ENCODE measurements at places on chromosomes 6 and 20. TPM values are rescaled to one million over a fixed set of nuclear protein-coding genes. Genes with fewer than 3 reads are reported as not detected.

- no peak for DNase-seq
- H3K36me3 ChIP-seq = no peaks in the 10 kb centered on the region
- no peaks in the 10 kb centered on the region for H3K27me3 ChIP-seq
- H3K4me3 ChIP-seq = no peak overlapping the region
- no peak overlapping the region for H3K27ac ChIP-seq
- peaks cover 3% of the 10 kb centered on the region for H3K4me1 ChIP-seq
These were observed 72.4 kb upstream of the XRN2 start for GRCh38 chr20:21230686-21231085.

The SLC17A3 gene
- not detected for total RNA-seq

DNA sequence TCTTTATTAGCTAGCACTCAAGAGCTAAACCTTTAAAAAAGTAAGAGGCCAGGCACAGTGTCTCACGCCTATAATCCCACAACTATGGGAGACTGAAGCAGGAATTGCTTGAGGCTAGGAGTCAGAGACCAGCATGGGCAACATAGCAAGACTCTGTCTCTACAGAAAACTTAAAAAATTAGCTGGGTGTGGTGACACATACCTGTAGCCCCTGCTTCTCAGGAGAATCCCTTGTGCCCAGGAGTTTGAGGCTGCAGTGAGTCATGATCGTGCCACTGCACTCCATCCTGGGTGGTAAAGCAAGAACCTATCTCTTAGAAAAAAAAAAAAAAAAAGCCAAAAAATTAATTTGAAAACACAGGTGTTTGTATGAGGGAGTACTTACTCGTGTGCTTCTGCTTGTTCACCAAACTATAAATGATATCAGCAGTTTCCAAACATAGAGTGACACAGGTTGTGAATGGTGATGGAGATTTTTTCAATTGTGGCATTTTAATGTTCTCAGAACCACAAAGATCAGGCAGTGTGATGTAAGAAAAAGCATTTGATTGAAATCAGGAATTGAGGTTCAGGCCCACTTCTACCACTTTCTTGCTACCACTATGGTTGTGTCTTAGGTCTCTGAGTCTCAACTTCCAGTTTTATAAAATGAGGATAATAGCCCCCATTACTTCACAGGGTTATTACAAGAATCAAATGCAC, 104.9 kb downstream of the FOXO3 start:
- no peak for DNase-seq
- H3K4me1 ChIP-seq = peaks cover 81% of the 10 kb centered on the region
- H3K27me3 ChIP-seq = no peaks in the 10 kb centered on the region
- peaks cover 49% of the 10 kb centered on the region for H3K36me3 ChIP-seq
- no peak overlapping the region for H3K4me3 ChIP-seq

- H3K4me1 ChIP-seq = no peaks in the 10 kb centered on the region
- no peak for DNase-seq
- no peaks in the 10 kb centered on the region for H3K27me3 ChIP-seq
- H3K4me3 ChIP-seq = no peak overlapping the region
- H3K27ac ChIP-seq = no peak overlapping the region
These were observed 56.0 kb downstream of the APCDD1L start for GRCh38 chr20:58459058-58459750.

GRCh38 chr20:6605055-6605935, 162.2 kb upstream of the BMP2 start:
- H3K4me1 ChIP-seq = no peaks in the 10 kb centered on the region
- H3K36me3 ChIP-seq = no peaks in the 10 kb centered on the region
- no peaks in the 10 kb centered on the region for H3K27me3 ChIP-seq

- no peak overlapping the region for H3K4me3 ChIP-seq
- H3K36me3 ChIP-seq = peaks cover 75% of the 10 kb centered on the region
- peak overlapping the region; percentile 84 for H3K27ac ChIP-seq
- DNase-seq = peak; percentile 30
These were observed 5.3 kb downstream of the SFTA2 start for GRCh38 chr6:30926644-30927043.

The DEFB110 gene
- total RNA-seq = not detected

- DNase-seq = no peak
- no peak overlapping the region for H3K27ac ChIP-seq
- no peaks in the 10 kb centered on the region for H3K27me3 ChIP-seq
- no peak overlapping the region for H3K4me3 ChIP-seq
- H3K4me1 ChIP-seq = peaks cover 6% of the 10 kb centered on the region
- H3K36me3 ChIP-seq = no peaks in the 10 kb centered on the region
These were observed 87.4 kb downstream of the ARID1B start for GRCh38 chr6:156864557-156864956.

GRCh38 chr20:9838378-9839295, at the start of gene PAK5:
Gene PAK5 (minus strand): TSS chr20:9839076. CDS start chr20:9644328, 194,748 bp downstream.
- peaks cover 23% of the 10 kb centered on the region for H3K27me3 ChIP-seq
- no peak within 1 kb of the TSS for H3K4me3 ChIP-seq
- no peaks in the 10 kb centered on the region for H3K36me3 ChIP-seq

DNA sequence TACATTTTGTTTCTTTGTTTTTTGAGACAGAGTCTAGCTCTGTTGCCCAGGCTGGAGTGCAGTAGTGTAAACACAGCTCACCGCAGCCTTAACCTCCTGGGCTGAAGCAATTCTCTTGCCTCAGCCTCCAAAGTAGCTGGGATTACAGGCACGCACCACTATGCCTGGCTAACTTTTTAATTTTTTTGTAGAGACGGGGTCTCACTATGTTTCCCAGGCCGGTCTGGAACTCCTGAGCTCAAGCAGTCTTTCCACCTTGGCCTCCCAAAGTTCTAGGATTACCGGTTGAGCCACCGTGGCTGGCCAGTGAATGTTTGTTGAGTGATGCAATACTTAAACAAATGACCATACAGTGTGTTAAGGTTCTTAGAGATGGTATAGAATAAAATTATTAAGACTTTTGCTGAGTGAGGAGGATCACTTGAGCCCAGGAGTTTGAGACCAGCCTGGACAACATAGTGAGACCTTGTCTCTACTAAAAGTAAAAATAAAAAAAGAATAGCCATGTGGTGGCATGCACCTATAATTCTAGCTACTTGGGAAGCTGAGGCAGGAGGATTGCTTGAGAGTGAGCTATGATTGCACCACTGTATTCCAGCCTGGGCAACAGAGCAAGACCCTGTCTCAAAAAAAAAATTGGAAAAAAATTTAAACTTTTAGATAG, 13.4 kb downstream of the CEP250 start:
- H3K27me3 ChIP-seq = no peaks in the 10 kb centered on the region
- peaks cover 3% of the 10 kb centered on the region for H3K36me3 ChIP-seq
- no peak overlapping the region for H3K27ac ChIP-seq
- H3K4me1 ChIP-seq = no peaks in the 10 kb centered on the region
- DNase-seq = no peak
- no peak overlapping the region for H3K4me3 ChIP-seq

DNA sequence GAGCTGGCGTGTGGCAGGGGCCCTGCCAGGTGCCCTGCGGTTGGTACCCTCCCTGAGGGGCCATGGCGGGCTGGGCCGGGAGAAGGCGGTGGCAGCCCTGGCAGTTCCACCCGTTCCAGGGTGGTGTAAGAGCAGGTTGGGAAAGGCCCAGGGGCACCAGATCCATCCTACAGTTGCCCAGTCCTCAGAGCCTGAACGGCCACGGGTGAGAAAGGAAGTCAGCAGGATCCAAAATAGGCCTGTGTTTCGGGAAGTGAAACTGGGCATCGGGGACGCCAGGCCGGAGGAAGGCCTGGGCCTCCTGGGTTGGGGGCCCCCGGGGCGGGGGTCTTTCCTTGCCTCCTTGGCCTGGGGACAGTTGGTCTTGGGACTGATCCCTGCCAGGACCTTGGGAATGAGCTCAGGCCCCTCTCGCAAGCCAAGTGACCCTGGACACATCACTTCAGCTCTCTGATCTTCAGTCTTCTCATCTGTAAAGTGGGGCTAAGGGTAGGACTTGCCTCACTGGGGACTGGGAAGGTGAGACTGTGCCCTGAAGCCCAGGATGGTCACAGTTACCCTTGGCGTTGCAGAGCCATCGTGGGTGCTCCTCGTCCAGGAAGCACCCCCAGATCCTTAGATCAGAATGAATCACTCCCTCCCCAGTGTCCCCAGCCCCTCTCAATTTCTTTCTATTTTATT, 18.1 kb upstream of the NOL4L start:
- H3K27me3 ChIP-seq = peaks cover 10% of the 10 kb centered on the region
- no peak overlapping the region for H3K27ac ChIP-seq
- no peak overlapping the region for H3K4me3 ChIP-seq
- DNase-seq = peak; percentile 14

- H3K36me3 ChIP-seq = no peaks in the 10 kb centered on the region
- no peak for DNase-seq
- H3K27me3 ChIP-seq = no peaks in the 10 kb centered on the region
- no peaks in the 10 kb centered on the region for H3K4me1 ChIP-seq
- no peak overlapping the region for H3K4me3 ChIP-seq
These were observed 106.6 kb upstream of the ADTRP start for GRCh38 chr6:11885159-11885558.

The CALHM4 gene
- total RNA-seq = not detected

GRCh38 chr20:44856856-44857448, 28.6 kb upstream of the YWHAB start:
- H3K27me3 ChIP-seq = no peaks in the 10 kb centered on the region
- no peaks in the 10 kb centered on the region for H3K36me3 ChIP-seq
- H3K27ac ChIP-seq = no peak overlapping the region
- peaks cover 13% of the 10 kb centered on the region for H3K4me1 ChIP-seq

GRCh38 chr6:69948479-69949114, 82.2 kb downstream of the COL19A1 start:
- no peak overlapping the region for H3K27ac ChIP-seq
- H3K4me3 ChIP-seq = no peak overlapping the region
- no peaks in the 10 kb centered on the region for H3K27me3 ChIP-seq
- DNase-seq = no peak
- no peaks in the 10 kb centered on the region for H3K36me3 ChIP-seq

DNA sequence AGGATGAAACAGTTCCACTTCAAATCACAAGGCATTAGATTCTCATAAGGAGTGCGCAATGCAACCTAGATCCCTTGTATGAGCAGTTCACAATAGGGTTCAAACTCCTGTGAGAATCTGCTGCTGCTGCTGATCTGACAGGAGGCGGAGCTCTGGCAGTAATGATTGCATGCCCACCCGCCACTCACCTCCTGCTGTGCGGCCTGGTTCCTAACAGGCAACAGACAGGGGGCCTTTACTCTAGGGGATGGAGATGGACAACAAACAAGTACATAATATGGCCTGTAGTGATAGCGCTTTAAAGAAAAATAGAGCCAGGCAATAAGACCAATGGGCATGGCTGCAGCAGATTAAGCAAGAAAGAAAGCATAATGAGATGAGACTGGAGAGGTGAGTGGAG, 2.7 kb upstream of the TBC1D22B start:
- H3K4me3 ChIP-seq = no peak overlapping the region
- H3K4me1 ChIP-seq = no peaks in the 10 kb centered on the region
- H3K27me3 ChIP-seq = no peaks in the 10 kb centered on the region
- no peak for DNase-seq
- H3K27ac ChIP-seq = no peak overlapping the region
- no peaks in the 10 kb centered on the region for H3K36me3 ChIP-seq

The PRICKLE4 gene
- 38.4 TPM for total RNA-seq

The MMP24OS gene
- total RNA-seq = 30.4 TPM

The PGC gene
- not detected for total RNA-seq

- H3K4me3 ChIP-seq = no peak overlapping the region
- no peaks in the 10 kb centered on the region for H3K4me1 ChIP-seq
These were observed 327.8 kb upstream of the TBX18 start for GRCh38 chr6:85092226-85092625.

GRCh38 chr6:138580801-138581200, 81.5 kb upstream of the NHSL1 start:
- DNase-seq = no peak
- H3K27ac ChIP-seq = no peak overlapping the region
- no peak overlapping the region for H3K4me3 ChIP-seq
- no peaks in the 10 kb centered on the region for H3K4me1 ChIP-seq
- no peaks in the 10 kb centered on the region for H3K36me3 ChIP-seq

- no peaks in the 10 kb centered on the region for H3K36me3 ChIP-seq
- no peak overlapping the region for H3K27ac ChIP-seq
- no peak overlapping the region for H3K4me3 ChIP-seq
- no peaks in the 10 kb centered on the region for H3K4me1 ChIP-seq
These were observed 142.3 kb downstream of the TBXT start for GRCh38 chr6:166025149-166025898.

GRCh38 chr20:35347011-35347410, 54.8 kb upstream of the FAM83C start:
- H3K36me3 ChIP-seq = no peaks in the 10 kb centered on the region
- DNase-seq = no peak
- H3K4me1 ChIP-seq = no peaks in the 10 kb centered on the region
- no peak overlapping the region for H3K27ac ChIP-seq
- no peaks in the 10 kb centered on the region for H3K27me3 ChIP-seq
- no peak overlapping the region for H3K4me3 ChIP-seq

- no peak overlapping the region for H3K27ac ChIP-seq
- peaks cover under 1% of the 10 kb centered on the region for H3K4me1 ChIP-seq
- H3K36me3 ChIP-seq = no peaks in the 10 kb centered on the region
- H3K27me3 ChIP-seq = no peaks in the 10 kb centered on the region
- H3K4me3 ChIP-seq = no peak overlapping the region
- no peak for DNase-seq
These were observed 277.0 kb downstream of the FOXA2 start for GRCh38 chr20:22307409-22307808.

DNA sequence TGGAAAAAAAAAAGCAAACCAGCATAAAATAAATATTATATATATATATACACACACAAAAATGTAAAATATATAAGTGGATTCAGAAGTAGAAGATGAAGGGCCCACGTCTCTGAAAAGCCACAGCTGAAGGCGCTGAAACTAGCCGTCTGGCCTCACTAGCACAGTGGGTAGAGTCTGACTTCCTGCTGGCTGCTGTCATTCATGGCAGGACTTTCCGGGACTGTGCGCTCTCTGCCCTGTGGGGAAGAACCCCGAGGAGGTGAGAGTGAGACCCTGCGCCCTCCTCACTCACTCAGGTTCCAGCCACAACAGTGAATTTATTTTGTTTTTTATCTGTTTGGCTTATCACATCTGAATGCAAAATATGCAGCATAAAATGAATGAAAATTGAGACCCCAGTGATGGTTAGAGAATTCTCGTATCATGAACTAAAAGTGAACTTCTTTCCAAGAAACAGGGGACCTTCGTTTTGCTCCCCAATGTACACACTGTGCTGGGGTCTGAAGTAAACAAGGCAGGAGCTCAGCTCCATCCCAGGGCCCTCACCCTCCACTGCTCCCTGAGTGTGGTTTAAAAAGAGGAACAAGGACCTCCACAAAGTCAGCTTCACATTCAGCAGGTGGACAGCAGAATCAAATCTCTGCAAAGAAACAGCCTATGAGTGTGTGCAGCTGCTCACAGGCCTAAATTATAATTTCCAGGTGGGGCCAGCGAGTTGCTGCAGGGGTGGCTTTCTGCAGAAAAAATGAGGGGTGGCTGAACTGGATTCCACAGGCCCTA, 1.3 kb upstream of the RAMACL start:
- H3K4me1 ChIP-seq = peaks cover 43% of the 10 kb centered on the region
- H3K36me3 ChIP-seq = no peaks in the 10 kb centered on the region
- H3K27ac ChIP-seq = no peak overlapping the region
- H3K27me3 ChIP-seq = no peaks in the 10 kb centered on the region
- no peak overlapping the region for H3K4me3 ChIP-seq

The CDH4 gene
- 0.78 TPM for total RNA-seq

DNA sequence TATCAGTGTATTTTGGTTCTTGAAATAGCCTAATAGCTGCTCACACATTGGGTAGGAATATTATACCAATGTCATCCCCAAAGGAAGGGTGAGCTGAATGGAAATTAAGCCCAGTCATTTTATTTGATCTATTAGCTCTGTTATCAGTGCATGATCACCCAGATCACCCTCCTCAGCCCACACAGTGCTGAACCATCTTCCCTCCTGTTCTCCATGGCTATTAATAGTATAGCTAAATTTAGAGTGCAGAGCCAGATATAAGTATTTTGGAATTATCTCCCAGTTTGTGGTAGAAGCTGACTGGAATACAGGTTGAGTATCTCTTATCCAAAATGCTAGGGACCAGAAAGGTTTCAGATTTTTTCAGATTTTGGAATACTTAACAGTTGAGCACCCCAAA, 45.4 kb downstream of the KCTD20 start:
- H3K4me1 ChIP-seq = no peaks in the 10 kb centered on the region
- no peak overlapping the region for H3K4me3 ChIP-seq
- peaks cover 87% of the 10 kb centered on the region for H3K36me3 ChIP-seq
- H3K27ac ChIP-seq = no peak overlapping the region
- no peaks in the 10 kb centered on the region for H3K27me3 ChIP-seq

All from tibial nerve (tissue), 4 donors.